ENCODE measurements at places on chromosomes 11 and 22. TPM values are rescaled to one million over a fixed set of nuclear protein-coding genes. Genes with fewer than 3 reads are reported as not detected.

RIMBP3B gene
- total RNA-seq, result 0.11 TPM

ACRV1 gene
- not detected for total RNA-seq

ARRB1 gene
- 35.2 TPM for total RNA-seq

FAM227A gene
- 0.11 TPM for total RNA-seq

SYT7 gene
- not detected for total RNA-seq
